ENCODE measurements at places on chromosomes 2 and 18.
A peak's percentile ranks its signal among the peaks of the same experiment; 100 is the strongest.

GRCh38 chr2:23703583-23704385 is 223.1 kb downstream of the ATAD2B start:
- DNase-seq = no peak

GRCh38 chr2:75074228-75074627 is 115.8 kb downstream of the POLE4 start:
- no peak for DNase-seq

GRCh38 chr2:109609352-109610024 is 4.3 kb downstream of the SEPTIN10 start:
- no peak for DNase-seq

- peak; percentile 51 for DNase-seq
Measured at GRCh38 chr2:112182581-112183034, 44.4 kb downstream of the FBLN7 start.

Measured in NAMALWA (cell line).